ENCODE measurements at places on chromosomes 4 and X.

- DNase-seq, result no peak
Measured at GRCh38 chrX:47206316-47206715, 12.2 kb upstream of the CDK16 start.

DNA sequence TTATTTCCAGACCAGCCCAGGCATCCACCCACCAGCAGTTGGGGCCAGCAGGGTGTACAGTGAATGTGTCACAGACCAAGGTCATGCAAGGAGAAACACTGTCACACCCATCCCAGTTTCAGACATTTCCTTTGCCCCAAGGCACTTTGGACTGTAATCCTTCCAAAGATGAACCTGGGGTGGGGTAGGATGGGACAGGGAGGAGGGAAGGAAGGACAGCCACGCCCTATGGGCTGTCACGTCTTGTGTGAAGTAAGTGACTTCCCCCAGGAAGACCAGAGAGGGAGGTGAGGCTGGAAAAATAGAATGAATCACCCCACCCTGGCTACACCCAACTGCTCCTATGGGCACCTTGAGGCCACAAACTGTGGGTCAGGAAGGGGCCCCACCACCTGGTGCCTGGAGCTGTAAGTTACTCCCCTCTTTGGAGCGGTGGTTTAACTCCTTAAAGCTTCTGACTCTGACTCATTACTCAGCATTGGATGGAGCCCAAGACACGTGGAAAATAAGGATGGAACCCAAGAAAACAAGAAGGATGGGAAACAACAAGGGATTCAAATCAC lies 349.9 kb upstream of the KLF3 start:
- no peak for DNase-seq

DNA sequence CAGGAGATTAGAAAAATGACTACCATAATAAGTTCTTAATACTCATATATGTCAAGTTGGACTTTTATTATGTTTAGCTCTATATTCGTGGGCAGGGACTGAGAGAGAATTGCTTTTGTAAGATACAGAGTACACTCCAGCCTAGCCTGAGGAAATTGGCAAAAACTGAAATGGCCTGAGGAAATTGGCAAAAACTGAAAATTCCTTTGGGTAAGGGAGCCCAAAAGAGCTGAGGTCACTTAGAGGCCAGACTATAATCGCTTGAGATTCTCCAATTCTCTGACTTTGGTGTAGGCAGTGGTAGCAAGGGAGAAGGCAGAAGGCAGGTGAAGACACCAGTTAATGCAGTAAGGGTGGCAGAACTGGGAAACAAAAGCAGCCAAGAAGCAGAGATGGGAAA lies 124.5 kb upstream of the HCCS start:
- DNase-seq, result no peak

- no peak for DNase-seq
Measured at GRCh38 chrX:9205599-9206223, 171.8 kb upstream of the FAM9B start.

DNA sequence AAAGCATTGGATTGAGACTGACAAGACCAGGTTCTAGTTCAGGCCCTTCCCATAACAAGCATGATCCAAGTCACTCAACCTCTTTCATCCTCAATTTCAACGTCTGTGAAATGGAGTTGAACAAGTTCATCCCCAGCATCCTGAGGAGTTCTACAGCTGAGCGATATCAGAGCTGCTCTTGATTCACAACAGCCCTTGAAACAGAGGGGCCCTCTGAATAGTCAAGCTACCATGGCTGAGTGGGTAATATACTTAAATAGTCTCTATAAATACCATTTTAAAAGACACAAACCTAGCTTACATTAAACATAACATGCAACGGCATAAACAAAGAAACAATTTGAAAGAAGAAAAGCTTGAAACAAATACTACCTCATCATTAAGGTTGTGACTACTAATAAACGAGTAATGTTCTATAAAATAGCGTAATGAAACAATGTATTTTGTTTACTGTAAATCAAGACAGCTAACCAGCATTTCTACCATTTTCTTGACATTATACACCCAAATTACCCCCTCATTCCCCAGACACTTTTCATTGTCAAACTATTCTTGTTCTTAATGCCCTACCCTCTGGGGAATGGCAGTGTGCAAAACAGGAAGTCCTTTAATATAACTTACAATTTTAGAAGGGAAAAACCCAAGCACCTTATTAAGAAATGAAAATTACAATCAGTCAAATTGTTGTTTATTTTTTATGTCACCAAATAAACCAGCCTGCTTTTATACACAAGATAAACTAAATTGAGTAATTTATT lies 202.3 kb downstream of the PARM1 start:
- no peak for DNase-seq

- DNase-seq, result no peak
Measured at GRCh38 chrX:335758-336155, 17.2 kb upstream of the GTPBP6 start.

DNA sequence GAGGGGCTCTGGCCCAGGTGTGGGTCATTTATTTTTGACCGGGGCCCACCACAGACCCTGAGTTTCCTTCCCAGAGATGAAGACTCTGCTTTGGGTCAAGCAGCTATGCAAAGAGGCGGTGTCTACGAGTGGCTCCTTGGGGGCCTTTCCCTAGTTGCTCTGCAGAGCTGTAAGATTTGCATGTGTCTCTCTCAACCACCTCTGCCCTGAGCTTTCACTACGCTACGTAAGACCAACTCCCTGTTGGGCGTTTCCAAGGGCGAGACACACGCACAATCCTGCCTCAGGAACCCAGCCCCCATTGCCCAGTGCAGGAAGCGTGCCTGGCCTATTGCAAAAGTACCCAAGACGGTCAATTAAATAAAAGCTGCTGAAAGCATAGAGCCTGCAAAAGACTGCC lies 10.0 kb upstream of the ANOS1 start:
- no peak for DNase-seq

- no peak for DNase-seq
Measured at GRCh38 chr4:155954939-155955338, 1.3 kb upstream of the CTSO start.

DNA sequence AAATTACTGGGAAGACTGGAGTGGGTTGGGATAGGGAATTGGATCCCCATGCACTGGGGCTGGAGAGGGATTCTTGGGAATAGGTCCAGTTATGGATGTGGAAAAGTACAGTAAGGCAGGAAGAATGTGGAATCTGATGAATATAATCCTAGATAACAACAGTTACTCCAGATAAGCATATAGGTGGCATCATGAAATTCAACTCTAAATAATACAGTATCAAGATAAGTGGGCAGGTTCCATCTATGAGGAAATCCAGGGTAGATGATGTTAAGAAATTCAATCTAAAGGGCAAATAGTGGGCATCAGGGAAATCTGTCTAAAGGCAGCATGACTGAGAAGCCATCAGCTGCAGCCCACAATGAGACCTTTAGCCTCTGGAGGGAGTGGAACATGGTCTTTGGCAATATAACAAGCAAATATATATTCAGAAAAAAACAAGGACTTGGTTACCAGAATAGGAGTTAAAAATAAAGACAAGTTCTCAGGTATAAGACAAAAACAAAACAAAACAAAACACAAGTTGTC lies 1.2 kb downstream of the DTHD1 start:
- DNase-seq, result no peak

- DNase-seq, result no peak
Measured at GRCh38 chrX:23478561-23478960, 143.9 kb downstream of the PTCHD1 start.

DNA sequence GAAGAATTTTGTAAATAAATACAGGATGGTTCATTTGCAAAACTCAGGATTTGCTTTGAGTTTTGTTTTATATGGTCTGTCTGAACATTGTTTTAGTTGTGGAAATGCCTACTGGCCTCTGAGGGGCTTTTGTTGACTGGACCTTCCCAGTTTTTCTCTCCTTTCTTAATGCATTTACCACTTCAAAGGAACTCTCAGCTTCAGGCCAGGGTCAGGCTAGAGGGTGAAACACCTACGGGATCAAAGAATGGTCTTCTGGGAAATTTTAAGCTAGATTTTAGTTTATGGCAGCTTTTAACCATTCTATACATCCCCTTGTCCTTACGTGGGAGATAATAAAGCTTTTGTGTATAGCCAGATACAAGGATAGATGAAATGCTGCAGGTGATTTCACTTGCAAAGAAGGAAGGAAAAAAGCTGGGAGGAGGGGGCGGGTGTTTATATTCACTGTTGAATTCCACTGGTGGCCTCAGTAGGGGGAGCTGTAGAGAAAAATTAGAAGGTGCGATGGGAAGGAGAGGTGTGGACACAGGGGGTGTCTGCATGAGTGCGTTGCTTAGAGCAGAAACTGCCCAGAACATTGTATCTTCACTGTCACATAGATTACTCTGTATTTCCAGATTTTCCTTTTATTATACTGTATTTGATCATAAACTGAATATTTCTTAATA lies 151.8 kb downstream of the TSPAN5 start:
- DNase-seq, result no peak

DNA sequence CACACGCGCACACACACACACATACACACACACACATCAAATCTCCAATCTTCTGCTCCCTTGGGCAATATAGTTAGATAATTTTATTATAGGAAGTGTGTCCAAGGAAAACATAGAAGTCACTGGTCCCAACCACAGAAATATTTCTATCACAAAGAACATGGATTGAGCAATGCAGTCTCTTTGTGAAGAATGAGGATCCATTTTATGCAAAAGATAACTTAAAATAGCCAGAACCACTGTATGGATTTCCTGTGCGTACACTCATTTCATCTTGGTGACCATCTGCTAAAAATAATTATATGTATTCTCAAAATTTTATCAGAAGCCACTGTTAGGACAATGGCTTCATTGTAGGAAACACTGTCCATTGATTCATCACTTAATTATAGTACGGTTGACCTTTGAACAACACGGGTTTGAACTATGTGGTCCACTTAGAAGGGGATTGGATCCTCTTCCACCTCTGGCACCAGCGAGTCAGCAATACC lies 169.6 kb upstream of the MXRA5 start:
- no peak for DNase-seq

DNA sequence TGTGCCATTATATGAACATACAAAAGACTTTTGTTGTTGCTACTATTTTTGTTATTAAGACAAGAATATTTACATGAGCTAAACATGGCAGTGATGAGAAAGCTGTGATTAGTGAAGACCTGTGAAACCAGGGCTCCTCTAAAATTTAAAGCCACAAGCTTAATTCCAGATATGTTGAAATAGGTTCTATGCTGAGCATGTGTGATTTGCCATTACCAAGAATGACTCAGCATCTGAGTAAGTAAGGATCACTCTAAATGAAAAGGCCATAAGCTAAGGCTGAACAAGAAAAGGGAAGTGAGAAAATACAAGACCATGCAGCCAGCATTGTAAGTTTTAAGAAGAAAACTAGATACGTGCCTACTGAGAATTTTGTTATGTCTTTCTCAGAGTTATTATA lies 75.9 kb upstream of the CAMK2D start:
- DNase-seq, result no peak

DNA sequence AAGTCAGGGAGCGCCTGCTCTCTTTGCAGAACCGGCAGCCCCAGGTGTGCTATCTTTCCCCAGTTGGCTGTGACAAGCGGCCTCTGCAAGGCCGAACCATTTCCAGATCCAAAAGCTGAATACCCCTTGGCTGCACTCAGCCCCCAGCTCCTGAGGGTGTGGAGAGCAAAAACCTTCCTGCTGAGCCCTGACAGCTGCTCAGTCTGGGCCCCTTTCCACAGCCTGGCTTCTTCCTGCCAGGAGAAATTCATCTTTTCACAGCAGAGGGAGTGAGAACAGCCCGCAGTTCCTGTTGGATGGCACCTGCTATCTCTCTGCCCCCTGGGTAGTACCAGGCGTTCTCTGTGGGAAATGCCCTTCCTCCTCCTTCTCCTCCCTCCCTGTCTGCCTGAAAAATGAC lies 78.4 kb downstream of the DRD5 start:
- DNase-seq, result no peak

DNA sequence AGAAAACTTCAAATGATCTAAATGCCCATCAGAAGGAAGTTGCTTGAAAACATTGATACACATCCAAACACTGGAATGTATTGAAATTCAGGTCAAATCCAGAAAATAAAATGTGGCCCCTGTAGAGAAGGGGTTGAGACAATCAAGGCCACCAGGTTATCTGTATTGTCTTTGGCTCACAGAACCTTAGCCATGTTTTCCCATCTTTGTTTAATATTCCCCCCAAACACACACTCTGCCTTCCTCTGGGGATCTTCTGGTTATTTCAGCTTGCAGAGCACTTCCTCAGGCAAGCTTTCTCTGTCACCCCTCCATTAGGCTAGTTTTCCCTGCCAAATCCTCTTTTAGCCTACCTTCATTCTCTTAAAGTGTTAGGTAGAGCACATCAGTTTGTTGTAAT lies 30.5 kb downstream of the PAGE2 start:
- no peak for DNase-seq

DNA sequence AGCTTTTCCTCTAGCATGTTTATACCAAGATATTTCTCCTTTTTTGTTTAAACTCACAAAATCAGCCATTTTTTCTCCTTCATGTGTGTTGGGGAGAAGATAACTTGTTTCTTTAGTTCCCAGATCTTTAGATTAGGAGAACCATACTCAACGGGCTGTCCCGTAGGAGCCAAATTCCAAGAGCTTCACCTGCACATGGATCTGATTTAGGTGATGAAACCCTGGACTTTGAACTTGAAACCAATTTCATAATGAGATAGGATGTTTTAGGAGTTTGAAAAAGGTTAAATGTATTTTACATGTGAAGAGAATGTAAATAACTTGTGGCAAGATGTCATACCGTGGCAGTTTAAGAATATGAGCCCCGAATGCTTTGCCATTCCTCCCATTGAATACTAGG lies 280.0 kb upstream of the PCDH18 start:
- no peak for DNase-seq

- no peak for DNase-seq
Measured at GRCh38 chr4:116015062-116015461, 901.6 kb upstream of the NDST4 start.

DNA sequence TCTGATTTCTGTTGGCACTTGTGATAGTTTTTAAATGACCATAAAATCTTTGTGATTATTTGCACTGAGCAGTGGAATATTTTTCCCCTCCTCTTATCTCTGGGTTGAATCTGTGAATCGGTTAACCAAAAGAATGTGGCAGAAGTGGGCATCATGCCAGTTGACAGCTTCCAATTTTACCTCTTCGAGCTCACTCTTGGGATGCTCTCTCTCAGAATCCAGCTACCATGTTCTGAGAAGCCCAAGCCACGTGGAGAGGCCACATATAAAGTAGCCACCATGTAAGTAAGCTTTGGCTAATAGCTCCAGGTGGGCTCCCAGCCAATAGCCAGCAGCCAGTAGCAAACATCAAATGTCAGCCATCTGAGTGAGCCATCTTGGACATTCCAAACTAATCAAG lies 12.9 kb upstream of the WDR19 start:
- no peak for DNase-seq

GRCh38 chr4:146029939-146030710 lies 91.5 kb upstream of the ZNF827 start:
- peak; percentile 11 for DNase-seq

GRCh38 chrX:15758140-15758539 lies 20.1 kb downstream of the CA5B start:
- no peak for DNase-seq

DNA sequence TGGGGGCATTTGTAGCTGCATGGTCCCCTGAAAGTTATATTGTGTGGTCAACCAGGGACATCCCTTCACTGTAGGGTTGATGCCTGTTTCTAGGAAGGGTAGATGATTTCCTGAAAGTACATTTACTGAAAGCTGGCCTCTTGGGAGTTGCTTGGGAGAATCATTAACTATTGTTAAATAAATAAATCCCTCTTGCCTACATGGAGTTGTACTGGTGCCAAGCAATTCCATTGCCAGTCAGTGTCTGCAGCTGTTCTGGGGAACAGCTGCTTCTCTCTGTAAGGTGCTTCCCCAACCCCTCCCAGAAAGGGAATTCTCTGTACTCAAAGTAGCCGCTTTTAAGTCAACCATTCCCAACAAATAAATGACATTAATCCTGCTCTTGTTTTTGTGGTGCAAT lies 51.1 kb downstream of the C4orf51 start:
- no peak for DNase-seq

Measured in activated naive CD8-positive, alpha-beta T cell treated with anti-CD3 and anti-CD28 coated beads for 36 hours (primary cell).